ENCODE measurements at places on chromosomes 6 and 20. TPM values are rescaled to one million over a fixed set of nuclear protein-coding genes. Genes with fewer than 3 reads are reported as not detected.

The ERMARD gene
- 9.0 TPM for total RNA-seq

The APOM gene
- 2.9 TPM for total RNA-seq

The HLA-DQB2 gene
- not detected for total RNA-seq

The TRIM40 gene
- total RNA-seq, result not detected

The CRISP2 gene
- total RNA-seq, result not detected

The SLC32A1 gene
- total RNA-seq, result not detected

The PRDM13 gene
- not detected for total RNA-seq

The HLA-DQB1 gene
- 1.5 TPM for total RNA-seq

The SLC2A10 gene
- 0.36 TPM for total RNA-seq

The TRMT11 gene
- total RNA-seq, result 9.1 TPM

The TMC2 gene
- total RNA-seq, result not detected

The GJA10 gene
- not detected for total RNA-seq

The HLA-DMA gene
- total RNA-seq, result 3.6 TPM

The PROKR2 gene
- total RNA-seq, result not detected

The ZBTB46 gene
- 4.3 TPM for total RNA-seq

The PRKN gene
- 13.2 TPM for total RNA-seq

The HAO1 gene
- total RNA-seq, result 0.40 TPM

The TRIM10 gene
- total RNA-seq, result not detected

The C6orf163 gene
- total RNA-seq, result 0.29 TPM

The ARMC12 gene
- not detected for total RNA-seq

The WFDC5 gene
- total RNA-seq, result not detected

The NKAIN4 gene
- not detected for total RNA-seq

The SF3B5 gene
- total RNA-seq, result 188 TPM

The MOXD1 gene
- 0.66 TPM for total RNA-seq

The FAM184A gene
- total RNA-seq, result 0.40 TPM

The TMEM217 gene
- not detected for total RNA-seq

The ERGIC3 gene
- 87.8 TPM for total RNA-seq

The RSPO4 gene
- total RNA-seq, result not detected

The TUBB2B gene
- 2.3 TPM for total RNA-seq

The CDSN gene
- total RNA-seq, result not detected

The PHACTR3 gene
- total RNA-seq, result 0.59 TPM

The LY86 gene
- total RNA-seq, result 1.3 TPM

The GRIK2 gene
- total RNA-seq, result 0.40 TPM

The SLC26A8 gene
- total RNA-seq, result 0.11 TPM

The NKX2-2 gene
- total RNA-seq, result not detected

The RALY gene
- 101 TPM for total RNA-seq

The TM9SF4 gene
- 20.4 TPM for total RNA-seq

The SLC17A1 gene
- not detected for total RNA-seq

The FAM217A gene
- total RNA-seq, result not detected

The TMEM74B gene
- 0.42 TPM for total RNA-seq

The MYLK2 gene
- total RNA-seq, result 111 TPM

The EFCAB8 gene
- total RNA-seq, result not detected

The ELOVL4 gene
- not detected for total RNA-seq

The CCN5 gene
- total RNA-seq, result 65.3 TPM

The PRR18 gene
- total RNA-seq, result not detected

The VPS16 gene
- total RNA-seq, result 22.5 TPM

The DLK2 gene
- not detected for total RNA-seq

The DDR1 gene
- total RNA-seq, result 59.5 TPM

The SEMG1 gene
- total RNA-seq, result not detected

The TXNDC5 gene
- total RNA-seq, result 40.6 TPM

The TREML2 gene
- total RNA-seq, result 0.10 TPM

The HTR1E gene
- total RNA-seq, result not detected

The FOXP4 gene
- 11.4 TPM for total RNA-seq

The CYP39A1 gene
- total RNA-seq, result 1.2 TPM

The DYNLT2 gene
- 0.29 TPM for total RNA-seq

The CLPSL2 gene
- total RNA-seq, result not detected

The RNF217 gene
- 15.5 TPM for total RNA-seq

The SYCP2L gene
- 0.29 TPM for total RNA-seq

The OR2J3 gene
- total RNA-seq, result not detected
